Activated CD4-positive, alpha-beta T cell treated with anti-CD3 and anti-CD28 coated beads for 24 hours (primary cell): ENCODE measurements at places on chromosomes 4 and X.

DNA sequence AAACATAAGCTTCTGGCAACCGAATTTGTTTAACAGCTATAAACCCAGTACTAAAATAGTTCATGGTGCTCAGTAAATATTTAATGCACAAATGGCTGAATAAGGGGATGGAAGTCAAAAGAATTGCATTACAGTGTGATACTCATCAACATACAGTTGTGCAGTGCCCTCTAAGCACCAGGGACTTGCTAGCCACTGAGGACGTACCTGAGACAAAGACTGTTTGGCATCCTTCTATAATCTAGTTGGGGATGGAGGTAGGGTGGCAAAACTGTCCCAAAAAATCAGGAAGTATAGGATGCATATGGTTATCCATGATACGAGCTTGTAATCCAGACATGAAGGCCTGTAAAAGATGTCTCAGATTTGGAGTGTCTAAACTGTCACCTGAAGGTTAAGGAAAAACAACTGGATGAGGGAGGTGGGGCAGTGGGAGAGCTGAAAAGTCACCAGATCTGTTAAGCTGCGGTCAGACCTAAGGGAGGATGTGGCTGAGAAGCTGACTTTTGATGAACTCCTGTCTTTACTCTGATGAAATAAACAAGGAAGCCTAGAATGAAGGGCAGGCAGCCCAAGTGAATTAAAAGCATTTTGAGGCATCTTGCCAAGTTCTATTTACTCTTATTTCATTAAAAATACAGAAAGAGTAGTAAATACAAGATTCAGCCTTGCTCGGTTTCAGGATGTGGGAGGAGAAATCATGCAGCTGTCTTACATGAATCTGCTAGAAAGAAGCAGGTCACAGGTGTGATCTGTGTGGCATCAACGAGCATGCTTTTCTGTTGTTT is 12.0 kb upstream of the CD38 start:
- no peak for DNase-seq

- no peak for DNase-seq
These were observed 58.6 kb downstream of the TAB3 start for GRCh38 chrX:30830326-30830943.

- DNase-seq = no peak
These were observed 16.0 kb downstream of the TXK start for GRCh38 chr4:48118081-48118480.

- DNase-seq = no peak
These were observed 2.3 kb downstream of the MAGT1 start for GRCh38 chrX:77892887-77893286.

DNA sequence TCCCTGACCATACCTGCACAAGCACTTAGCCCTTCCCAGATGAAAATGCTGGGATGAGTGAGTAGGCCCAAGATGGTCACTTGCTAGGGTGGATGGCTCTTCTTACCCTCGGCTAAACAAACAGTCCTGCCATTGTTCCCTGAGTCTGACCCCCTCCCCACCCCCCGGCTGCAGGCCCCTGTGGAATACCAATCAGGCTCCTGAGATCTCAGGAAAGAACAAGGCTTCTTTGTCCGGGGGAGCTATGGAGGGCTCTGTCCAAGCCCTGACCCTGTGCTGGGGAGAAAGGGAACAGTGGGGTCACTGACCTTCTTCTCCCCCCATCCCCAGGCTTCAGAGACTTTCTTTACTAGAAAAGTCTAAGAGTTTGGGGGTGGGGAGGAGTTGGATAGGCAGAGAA is 6.0 kb downstream of the PLP1 start:
- DNase-seq = no peak

DNA sequence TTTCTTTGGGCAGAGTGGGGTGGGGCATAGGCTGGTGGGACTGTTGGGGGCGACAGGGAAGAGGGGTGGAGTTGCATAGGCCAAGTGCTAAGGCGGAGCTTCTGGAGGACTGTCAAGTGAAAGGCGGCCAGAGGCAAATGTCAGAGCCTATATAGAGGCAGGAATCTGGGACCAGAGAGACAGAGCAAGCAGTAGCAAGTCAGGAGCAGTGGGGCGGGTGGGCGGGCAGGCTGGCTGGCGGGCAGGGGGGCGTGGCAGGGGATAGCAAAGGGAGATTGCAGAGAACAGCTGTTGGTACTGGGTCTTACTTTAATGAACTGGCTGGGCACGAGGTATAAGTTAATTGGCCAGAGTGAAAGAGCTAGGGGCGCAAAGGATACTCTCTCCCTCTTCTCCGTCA is 89.8 kb downstream of the RTL9 start:
- DNase-seq = no peak

DNA sequence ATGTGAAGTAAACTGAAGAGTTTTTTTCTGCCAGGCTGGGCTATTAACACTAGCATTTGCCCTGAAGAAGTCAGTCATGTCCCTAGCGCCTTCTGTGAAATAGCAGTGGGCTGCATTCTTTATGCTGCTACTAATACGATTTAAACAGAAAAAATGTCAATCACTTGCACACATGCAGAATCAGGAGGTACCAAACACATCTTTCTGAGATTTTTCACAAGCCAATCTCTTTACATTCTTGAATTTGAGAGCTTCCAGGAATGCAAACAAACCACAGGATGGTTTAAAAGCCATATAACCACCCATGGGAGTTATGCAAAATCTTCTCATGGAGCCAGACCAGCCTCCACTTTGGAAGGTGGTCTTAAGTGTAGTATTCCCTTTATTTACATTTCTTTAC is 220.1 kb downstream of the IQCM start:
- DNase-seq = no peak

DNA sequence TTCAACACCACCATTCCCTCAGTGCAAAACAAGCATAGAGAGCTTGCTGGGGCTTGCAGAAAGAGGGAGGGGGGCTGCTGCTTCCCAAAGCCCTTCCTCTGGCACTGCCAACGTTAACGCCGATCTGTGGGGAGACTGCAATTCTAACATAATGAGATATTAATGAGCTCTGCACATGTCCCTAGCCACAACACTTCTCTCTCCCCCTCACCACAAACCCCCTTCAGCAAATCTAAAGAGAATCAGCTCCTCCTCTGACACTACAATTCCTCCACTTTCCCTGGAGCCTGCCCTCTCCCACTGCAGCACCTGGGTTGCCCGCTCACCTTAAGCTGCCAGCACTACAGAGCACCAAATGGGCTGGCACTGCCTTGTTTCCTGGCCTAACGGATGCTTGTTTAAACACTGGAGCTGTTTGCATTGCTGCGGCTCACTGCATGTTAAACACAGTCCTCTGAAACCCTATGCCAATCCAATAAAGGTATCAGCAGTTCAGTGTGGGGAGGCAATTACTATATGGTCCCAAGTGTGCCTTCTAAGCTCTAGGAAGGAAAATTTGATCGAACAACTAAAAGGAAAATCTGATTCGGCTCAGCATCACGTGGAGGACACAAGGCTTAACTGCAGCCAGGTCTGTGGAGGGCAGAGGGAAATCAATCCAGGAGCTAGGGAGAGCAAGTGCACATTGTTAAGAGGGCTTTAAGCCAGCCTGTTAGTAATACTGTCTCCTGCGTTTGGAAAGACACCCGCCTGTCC is 232.4 kb downstream of the MAML3 start:
- no peak for DNase-seq

- DNase-seq = no peak
These were observed 352.8 kb downstream of the SPRY1 start for GRCh38 chr4:123749383-123749782.

GRCh38 chr4:34619531-34620162 is 1624.7 kb downstream of the ARAP2 start:
- no peak for DNase-seq

- DNase-seq = no peak
These were observed 65.8 kb upstream of the DIPK2B start for GRCh38 chrX:45266456-45266855.

- DNase-seq = no peak
These were observed 31.4 kb downstream of the HMX1 start for GRCh38 chr4:8840006-8840793.
